Stimulated activated CD4-positive, alpha-beta T cell treated with anti-CD3 and anti-CD28 coated beads, TNF-alpha, amount 100 ng/mL, for 48 hours (primary cell): ENCODE measurements at places on chromosomes 2 and 18.
A peak's percentile ranks its signal among the peaks of the same experiment; 100 is the strongest.

DNA sequence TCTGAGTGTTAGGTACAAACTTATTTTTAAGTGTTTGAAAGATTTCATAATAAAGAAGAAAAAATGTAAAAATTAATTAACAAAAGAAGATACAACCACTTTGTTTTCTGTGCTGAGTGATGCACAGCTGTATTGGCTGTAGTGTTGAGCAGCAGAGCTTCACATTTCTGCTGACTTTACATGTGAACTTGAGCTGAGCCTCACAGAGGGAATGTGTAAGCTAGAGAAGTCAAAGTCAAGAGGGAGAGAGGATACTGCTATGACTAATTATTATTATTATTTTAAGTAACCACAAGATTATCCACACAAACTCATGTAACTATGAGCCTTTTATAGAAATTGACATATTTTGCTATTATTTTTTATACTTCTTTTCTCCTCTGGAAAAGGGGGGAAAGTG lies 159.1 kb upstream of the ZSWIM2 start:
- DNase-seq = no peak

DNA sequence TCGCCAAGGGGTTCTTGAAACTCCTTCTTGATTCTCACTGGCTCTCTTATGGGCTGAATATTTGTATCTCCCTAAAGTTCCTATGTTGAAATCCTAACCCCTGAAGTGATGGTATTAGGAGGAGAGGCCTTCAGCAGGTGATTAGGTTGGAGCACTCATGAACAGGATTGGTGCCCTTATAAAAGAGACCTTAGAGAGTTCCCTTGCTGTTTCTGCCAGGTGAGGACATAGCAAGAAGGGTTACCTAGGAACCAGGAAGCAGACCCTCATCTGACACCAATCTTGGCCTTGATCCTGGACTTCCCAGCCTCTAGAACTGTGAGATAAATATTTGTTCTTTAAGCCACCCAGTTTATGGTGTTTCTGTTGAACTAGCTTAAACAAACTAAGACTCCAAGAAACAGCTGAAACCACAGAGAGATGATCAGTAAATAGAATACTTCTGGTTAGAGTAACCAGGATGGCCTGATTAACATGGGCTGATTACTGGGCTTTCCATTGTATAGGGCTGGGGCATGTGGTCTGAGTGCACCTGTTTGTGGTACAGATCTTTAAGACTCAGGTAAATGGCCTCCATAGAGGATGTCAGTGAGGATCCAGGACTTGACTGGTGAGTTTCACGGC lies 7.7 kb upstream of the CDC42EP3 start:
- no peak for DNase-seq

GRCh38 chr2:148643998-148644882 lies at the start of gene EPC2:
EPC2 (plus strand) TSS chr2:148644751; CDS start chr2:148645018, 267 bp downstream.
- peak; percentile 80 for DNase-seq

DNA sequence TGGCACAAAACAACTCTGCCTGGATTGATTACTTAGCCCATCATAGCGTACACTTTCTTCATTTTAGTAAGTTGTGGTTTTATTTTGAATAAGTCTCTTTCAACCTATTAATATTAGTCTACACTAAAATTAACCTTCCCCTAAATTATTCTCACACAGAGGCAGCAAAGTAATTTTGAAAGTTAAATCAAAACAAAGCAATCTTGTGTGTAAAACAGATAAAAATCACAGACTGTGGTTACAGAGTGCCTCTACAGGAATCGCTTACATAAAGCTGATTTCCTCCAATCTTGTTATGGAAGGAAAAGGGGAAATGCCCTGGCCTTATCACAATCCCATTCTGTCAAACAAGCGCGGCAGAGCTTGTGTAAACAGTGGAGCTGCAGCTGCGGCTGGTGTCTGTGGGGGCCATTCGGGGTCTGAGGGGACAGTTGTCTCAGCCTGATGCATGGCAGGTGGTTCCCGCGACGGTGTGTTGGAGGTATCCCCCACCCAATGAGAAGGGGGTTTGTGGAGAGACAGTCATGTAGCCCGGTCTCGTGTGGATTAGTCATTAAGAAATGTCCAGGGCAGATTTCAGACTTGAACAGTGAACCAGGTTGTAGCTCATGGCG lies 42.1 kb downstream of the BCL2L11 start:
- no peak for DNase-seq

DNA sequence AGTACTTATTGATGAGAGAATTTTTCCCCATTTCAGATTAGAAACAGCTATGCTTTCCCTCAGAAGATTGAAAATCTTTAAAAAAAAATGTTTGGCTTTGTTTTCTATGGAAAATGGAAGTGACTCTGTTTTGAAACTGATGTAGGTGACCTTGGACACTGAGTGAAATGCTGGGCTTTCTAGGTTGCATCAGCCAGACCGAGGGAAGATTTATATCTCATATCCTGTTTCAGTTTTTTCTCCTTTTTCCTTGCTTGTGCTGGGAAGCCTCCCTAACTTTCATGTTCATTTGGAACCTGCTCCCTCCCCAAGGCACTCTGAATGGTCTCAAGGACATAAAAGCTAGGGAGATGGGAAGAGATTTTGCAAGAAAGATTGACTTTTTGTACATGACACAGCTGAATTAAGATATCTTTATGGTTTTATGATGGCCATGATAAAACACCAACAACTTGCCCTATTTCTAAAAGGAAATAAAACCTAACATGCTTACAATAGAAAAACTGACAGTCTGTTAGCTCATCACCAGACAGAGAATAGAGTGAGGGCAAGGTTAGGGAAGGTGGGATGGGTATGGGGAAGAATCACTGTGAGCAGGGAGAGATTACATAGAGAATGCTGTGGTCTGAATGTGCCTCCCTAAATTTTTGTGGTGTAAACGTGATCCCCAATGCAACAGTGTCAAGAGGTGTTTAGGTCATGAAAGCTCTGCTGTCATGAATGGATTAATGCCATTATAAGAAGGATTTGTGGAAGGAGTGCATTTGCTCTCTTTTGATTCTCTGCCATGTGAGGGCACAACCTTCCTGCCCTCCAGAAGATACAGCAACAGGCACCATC lies 249.7 kb downstream of the TPGS2 start:
- no peak for DNase-seq

GRCh38 chr2:233912691-233913423 lies 4.3 kb upstream of the TRPM8 start:
- no peak for DNase-seq

- DNase-seq = no peak
Observed at GRCh38 chr2:175168564-175168945, 552 bp upstream of the ATF2 start.

DNA sequence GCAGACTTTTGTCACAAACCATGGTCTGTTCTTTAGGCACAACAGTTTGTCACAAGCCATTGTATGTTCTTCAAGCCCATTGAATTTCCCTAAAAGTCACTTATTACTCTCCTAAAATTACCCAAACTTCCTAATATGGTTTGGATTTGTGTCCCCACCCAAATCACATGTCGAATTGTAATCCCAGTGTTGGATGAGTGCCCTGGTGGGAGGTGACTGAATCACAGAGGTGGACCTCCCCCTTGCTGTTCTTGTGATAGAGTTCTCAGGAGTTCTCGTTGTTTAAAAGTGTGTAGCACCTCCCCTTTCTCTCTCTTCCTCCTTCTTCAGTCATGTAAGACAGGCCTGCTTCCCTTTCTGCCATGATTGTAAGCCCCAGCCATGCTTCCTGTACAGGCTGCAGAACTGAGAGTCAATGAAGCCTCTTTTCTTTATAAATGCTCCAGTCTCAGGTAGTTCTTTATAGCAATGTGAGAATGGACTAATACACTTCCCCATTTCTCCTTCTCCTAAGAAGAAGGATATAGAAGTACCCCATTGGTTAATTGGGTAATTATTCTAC lies 11.2 kb upstream of the GYPC start:
- DNase-seq = no peak

- no peak for DNase-seq
Observed at GRCh38 chr2:94861308-94862152, 9.7 kb upstream of the TEKT4 start.

DNA sequence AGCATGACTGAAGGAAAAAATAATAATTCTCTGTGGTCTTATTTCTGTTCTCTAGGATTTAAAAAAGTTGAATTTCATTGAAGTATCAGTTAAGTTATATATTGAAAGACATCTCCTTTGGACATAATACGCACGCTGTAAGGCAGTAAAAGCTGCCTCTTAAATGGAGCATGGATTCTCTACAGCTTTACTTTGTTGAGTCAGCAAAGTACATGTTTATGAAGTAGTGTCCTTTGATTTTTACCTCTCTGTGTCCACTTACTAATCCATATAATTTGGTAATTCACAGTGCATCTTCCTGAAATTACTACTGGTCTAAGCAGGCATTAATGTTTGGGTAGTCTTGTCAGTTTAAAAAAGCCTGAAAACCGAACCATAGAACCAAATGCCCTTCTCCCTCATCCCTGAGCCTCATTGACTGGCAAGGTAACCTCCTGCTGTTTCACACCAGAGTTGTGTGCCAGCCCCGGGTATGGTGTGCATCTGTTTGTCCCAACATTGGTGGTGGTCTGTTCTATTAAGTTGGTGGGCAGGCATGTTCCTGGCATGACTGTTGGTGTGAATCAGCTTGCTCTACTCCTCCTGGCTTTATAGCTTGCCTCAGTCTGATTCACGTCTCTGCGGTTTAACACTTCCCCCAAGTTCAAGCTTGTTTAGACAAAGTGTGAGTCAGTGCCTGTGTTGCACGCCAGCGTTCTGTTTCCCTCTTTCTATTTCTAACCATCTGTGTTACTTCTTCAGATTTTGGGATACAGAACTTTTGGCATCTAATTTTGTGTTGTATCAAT lies 71.0 kb upstream of the ITM2C start:
- DNase-seq = peak; percentile 71

DNA sequence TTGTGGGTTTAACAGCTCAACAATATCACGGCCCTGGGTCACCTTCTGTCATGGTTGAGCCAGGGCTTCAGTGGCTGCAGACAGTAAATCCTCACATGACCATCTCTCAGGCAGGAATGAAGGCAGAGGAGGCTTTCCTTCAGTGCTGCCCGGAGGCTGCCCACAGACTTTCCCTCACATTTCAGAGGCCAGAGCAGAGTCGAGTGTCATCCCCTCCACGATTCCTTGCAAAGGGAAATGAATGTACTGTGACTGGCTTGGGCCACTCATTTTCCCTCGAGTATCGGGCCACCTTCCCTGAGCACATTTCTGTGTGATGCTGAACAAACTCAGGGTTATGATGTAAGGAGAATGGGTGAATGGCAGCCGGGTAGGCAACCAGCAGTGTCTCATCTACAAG lies 10.0 kb upstream of the REEP1 start:
- DNase-seq = no peak

DNA sequence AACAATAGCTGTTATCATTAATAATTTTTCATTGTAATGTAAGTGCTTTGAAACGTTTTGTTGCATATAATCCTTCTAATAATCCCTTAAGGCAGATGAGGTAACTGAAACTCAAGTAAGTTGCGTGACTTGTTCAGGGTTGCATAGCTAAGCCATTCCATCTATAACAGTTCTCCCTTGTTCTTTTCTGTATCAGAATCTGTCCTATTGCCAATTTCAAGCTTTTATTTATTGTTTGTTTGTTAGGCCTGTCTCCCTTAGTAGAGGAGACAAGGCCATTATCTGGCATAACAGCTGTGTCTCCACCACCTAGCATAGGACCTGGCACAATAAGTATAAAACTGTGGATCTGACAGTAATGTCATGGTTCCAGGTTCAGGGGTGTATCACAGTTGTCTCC lies 19.4 kb downstream of the BABAM2 start:
- no peak for DNase-seq

DNA sequence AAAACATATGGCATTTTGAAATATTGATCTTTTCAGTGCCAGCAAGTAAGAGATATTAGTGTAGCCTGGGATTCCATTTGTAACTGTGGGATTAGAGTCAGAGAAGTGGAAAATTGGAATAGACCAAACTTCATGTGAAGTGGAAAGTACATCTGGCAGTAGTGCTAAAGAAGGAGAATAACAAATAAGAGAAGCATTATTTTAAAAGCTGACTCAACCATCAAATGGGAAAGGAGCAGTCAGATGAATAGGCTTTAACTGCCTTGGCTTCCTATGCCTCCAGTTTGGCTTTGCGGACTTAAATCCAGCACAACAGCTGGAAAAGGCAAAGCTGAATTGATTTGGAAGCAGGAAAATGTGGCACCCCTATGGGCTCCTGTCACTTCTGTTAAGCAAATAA lies 623.1 kb downstream of the TSN start:
- DNase-seq = no peak

GRCh38 chr2:26462100-26462499 lies 15.8 kb downstream of the OTOF start:
- DNase-seq = no peak

GRCh38 chr2:200158647-200159356 lies 147.7 kb upstream of the SPATS2L start:
- no peak for DNase-seq

- DNase-seq = no peak
Observed at GRCh38 chr18:11040359-11040758, 109.0 kb downstream of the PIEZO2 start.

DNA sequence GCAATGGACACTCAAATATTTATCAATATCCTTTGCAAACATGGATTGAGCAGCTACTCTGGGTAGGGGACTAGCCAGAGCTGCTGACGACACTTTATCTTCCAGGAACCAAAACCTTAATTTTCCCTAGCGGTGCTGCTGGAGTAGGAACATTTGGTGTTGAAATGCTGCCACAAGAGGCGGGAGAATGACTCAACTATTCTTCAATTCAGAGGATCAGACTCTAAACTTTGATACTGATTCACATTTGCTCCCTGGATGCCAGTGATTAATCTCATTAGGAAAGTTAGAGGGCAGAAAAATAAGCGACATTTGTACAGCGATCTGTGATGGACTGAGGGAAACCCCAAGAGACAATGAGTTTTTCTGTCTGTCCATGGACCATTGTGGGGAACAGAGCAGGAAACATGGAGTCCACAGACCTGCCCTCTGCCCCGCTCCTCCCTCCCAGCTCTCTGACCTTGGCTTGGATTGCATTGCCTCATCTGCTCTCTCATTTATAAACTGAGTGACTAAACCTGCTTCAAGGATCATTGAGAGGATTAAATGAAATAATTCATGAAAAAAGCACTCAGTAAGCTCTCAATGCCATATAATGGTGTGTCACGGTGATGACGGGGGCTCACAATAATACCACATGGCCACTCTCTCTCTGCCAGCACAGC lies 12.6 kb upstream of the EPB41L3 start:
- no peak for DNase-seq

GRCh38 chr2:100749771-100750542 lies 70.0 kb upstream of the NPAS2 start:
- no peak for DNase-seq

DNA sequence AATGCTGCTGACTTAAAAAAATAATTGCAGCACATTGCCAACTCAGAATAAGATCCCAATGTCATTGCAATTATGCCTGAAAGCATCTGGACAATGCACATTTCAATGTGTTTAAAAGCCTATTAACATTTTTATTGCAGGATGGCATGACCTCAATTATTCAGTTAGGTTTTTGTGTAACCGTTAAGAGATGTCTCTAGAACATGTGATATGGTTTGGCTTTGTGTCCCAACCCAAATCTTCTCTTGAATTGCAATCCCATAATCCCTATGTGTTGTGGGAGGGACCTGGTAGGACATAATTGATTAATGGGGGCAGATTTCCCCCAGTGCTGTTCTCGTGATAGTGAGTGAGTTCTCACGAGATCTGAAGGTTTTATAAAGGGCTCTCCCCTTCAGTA lies 43.2 kb upstream of the ZC3H15 start:
- no peak for DNase-seq

- DNase-seq = no peak
Observed at GRCh38 chr2:158958365-158958764, 10.1 kb upstream of the TANC1 start.

GRCh38 chr2:144389151-144389929 lies 130.6 kb downstream of the ZEB2 start:
- DNase-seq = no peak

- no peak for DNase-seq
Observed at GRCh38 chr2:160141419-160141818, 58.7 kb downstream of the ITGB6 start.

- DNase-seq = no peak
Observed at GRCh38 chr18:27954226-27954625, 222.7 kb downstream of the CDH2 start.
